ENCODE measurements at places on chromosomes 2 and 18.

DNA sequence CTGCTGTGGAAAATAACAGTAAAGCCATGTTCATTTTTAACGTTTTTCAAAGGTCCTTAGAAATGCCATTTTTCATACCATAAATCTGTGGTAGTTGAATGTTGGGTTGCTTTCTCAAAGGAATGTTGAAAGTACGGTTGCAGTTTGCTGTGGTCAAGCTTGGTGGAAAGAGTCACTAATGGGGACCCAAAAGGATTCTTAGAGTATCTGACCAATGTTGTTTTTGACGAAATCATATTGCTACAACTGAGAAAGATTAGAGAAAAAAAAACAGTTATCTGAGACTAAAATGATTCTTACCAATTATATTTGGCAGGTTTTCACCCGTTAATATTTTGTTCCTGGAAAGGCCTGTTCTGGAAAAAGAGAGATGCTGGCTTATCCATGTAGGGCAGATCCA lies 439.5 kb upstream of the ETAA1 start:
- DNase-seq = no peak

DNA sequence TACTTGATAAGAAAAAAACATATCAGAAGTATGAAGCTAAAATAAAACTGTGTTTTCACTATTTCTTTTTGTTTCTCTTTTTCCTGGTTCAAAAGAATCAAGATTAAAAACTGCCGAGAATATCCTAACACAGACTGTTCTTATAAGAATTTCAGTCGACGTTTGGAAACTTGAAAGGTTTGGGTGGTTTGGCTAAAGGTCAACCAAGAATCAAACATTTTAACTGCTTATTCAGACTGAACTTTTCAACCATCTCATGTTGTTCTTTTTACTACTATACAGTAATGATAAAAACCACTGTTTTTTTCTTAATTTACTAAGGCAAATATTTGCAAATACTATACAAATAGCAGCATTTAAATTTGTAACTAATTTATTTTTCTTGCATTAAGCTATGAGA lies 308.5 kb upstream of the TFPI start:
- no peak for DNase-seq

DNA sequence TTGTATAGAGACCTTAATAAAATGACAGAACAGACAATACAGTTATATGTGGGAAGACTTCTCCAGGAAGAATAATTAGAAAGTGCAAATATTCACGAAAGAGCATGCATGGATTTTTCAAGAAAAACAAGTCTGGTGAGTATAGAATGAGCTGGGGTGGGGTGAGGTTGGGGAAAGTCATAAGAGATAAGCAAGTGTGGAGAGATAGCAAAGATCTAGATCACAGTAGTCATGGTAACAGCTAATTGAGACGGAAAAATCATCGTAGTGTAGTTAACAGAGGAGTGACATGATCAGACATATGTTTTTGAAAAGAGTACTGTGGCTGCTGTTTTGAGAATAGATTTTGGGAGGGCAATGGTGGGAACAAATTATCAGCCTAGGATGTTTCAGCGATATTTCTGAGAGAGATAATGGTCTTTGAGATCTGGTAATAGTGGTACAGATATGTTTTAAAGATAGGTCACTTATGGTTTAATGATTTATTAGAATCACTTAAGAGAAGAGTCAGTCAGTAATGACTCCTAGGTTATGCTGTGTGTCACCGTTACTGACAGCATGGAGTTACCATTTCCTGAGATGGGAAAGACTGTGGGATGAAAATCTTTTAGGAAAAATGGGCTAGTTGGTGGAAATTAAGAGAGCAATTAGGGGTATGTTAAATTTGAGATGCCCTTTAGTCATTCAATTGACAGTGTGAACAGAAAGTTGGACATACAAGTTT lies 248.5 kb upstream of the SLC8A1 start:
- no peak for DNase-seq

- DNase-seq = no peak
Observed at GRCh38 chr18:9062418-9062751, 40.1 kb upstream of the NDUFV2 start.

Measured in GM12864 (cell line).